ENCODE measurements at places on chromosomes 1 and 21.
A peak's percentile ranks its signal among the peaks of the same experiment; 100 is the strongest.

DNA sequence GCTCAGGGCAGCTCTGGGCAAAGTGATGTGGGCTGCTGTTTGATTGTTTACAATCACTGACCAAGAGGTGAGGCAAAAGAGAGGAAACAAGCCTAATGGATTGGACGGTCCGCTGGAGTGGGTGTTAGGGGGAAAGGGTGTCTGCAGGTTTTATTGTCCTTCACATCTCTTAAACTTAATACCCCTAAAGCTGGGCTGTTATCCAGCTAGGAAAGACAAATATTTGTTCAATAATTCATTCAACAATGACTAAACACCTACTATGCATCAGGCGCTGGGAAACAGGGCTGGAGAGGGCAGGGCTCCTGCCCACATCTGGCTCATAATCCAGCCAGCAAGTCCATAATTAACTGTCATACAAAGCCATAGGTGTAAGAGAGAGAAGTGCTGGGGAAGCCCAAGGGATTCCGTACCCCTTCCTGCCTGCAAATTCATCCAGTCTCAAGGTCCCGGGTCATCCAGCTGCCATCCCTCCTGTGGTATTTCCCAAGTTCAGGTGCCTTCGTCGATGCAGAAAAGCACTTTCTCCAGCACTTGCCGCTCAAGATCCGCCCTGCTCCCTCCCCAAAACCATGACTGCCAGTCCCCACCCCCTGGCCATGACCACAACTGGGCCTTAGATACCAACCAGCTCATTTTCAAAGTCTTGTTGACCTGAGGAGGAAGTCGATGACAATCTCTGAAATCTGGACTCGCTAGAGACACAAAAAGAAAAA, 10.7 kb downstream of the TMEM63A start:
- no peak for DNase-seq

DNA sequence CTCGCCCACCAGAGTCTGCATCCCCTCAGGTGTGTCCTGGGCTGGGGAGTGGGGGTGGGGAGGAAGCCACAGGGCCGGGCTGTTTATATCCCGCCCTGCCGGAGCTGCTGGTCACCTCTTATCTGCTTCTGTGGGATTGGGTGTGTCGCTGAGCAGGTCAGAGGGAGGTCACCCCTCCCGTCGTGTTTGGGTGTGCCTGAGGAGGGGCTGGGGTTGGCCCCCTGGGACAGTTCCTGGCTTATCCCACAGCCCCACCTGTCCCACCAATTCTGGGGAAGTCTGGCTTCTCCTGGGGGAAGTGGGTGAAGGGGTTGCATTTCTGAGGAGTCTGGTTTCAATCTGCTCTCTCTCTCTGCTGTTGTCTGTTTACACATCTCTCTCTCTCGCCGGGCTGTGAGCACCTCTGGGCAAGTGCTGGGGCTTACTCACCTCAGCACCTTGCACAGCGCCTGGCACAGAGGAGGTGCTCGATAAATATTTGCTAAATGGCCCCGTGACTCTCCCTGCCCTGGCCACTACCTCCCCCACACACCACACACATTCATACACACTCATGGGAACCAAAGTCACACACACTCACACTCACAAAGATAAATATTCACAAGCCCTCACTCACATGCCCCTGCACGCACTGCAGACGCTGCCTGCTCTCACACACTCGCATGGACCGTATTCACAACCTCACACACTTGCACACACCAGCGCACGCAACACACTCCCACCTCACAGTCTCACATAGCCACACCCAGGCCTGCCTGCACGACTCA, 8.3 kb downstream of the ELF3 start:
- no peak for DNase-seq

DNA sequence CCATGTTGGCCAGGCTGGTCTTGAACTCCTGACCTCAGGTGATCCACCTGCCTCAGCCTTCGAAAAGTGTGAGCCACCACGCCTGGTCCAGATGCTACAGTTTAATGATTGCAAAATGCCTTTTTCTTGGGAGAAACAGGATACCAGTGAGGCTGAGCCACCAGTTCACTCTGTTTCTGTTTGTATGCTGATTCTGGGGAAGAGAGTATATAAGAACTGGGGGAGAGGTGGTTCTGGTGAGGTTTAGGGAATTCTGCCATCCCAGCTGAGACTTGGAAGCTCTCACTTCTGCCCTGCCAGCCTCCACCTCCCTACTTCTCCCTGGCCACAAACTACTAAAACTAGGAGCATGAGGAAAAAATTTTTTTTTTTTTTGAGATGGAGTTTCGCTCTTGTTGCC, 8.1 kb upstream of the PMF1 start:
- DNase-seq: no peak

DNA sequence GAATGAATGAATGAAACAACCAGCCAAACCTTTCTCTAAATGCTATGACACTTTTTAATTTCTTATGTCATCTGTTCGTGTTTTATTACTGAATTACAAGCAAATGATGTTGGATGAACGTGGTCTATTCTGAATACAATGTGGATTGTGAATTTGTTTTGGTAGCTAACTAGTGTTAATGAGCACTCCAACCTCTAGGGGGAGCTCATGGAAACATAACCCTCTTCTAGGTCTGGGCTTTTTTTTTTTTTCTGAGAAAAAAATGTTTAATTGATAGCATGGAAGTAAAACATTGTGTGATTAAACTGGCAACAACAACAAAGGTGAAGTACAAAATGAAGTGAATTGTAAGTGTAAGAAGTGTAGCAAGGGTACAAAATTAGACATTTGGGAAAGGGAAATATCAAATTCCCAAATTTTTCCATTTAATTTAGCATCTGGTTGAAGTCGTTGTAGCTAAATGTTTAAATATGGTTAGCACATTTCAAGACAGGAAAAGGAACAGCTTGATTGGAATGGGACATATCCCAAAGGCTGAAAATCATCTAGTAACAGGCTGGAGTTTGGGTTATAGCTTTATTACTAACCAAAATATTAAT, 42.6 kb upstream of the PTGS2 start:
- no peak for DNase-seq

DNA sequence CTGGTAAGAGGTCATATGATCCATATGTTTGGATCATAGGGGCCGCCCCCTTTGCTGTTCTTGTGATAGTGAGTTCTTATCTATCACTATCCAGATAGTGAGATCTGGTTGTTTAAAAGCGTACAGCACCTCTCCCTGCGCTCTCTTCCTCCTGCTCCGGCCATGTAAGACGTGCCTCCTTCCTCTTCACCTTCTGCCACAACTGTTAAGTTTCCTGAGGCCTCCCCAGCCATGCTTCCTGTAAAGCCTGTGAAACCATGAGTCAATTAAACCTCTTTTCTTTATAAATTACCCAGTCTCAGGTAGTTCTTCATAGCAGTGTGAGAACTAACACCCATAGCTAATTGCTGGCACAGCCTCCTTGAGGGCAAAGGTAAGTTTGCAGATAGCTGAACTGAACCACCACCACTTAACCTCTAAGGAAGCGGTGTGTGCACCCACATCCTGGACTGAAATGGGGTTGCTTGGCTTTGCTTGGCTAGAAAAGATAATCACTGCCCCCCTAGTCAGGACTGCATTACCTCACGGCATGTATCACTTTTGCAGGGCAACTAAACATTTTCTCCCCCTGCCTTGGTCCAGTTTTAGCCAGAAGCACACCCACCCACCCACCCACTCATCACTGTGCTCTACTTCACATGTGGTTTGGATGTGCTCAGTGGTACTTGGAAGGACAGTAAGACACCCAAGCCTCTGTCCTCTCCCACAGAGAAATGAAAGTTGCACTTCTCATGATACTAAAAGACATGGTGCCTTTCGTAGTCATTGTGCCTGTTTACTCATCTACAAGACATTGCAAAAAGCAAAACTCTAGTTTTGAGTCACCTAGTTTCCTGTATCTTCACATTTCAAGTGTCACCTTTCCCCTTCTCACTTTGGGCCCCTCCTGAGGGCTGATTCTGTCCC, 23.1 kb upstream of the PTAFR start:
- peak; percentile 41 for DNase-seq

DNA sequence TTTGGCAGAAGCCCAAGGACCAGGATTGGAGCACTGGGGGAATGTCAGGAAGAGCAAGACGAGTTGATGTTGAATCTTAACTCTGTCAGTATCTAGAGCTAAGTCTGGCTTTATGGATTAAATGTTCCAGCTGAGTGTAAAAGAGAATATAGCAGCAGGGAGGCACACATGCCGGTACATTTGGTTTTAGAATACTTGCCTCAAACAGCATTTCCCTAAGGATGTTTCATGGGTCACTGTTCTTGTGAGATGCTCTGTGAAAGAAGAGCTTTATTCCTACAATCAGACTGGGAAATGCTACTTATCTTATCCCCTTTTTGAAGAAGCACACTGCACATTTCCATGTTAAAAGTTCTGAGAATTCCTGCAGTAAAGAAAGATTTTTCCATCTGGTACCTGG, 440.3 kb upstream of the B3GALT2 start:
- DNase-seq: no peak

DNA sequence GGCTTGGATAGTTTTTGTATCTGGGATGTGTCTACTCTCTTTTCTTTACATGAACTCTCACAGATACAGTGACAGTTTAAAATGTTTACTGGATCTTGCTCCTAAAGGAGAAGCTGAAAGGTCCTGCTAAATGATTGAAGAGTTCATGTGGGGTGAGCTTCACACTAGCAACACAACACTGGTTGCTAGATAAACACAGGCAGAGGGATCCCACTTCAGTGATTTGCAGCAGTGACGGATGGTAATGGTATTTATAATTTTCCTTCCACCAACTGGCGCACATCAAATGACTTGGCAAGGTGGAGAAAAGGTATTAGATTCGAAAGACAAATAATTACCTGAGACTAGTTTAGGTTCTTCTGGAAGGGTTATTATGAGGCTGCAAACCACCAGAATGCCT, 270.2 kb downstream of the TBX15 start:
- no peak for DNase-seq

DNA sequence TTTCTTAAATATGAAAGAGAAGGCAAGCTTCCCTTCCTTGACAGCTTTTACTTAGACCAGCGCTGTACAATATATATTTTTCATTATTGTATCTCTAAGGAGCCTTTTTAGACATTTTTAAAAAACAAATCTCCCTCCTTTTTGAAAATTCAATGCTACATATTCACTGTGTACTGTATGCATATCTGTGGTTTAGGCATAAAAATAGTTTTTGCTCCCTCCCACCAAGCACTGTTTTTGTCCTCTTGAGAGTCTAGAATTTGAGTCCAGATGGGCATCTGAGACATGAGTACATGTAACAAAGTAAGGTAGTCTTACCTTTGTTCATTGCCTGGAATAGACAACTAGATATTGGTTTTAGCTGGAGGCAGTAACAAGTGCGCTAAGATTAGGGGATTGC, 488.5 kb upstream of the RUNX1 start:
- DNase-seq: no peak

DNA sequence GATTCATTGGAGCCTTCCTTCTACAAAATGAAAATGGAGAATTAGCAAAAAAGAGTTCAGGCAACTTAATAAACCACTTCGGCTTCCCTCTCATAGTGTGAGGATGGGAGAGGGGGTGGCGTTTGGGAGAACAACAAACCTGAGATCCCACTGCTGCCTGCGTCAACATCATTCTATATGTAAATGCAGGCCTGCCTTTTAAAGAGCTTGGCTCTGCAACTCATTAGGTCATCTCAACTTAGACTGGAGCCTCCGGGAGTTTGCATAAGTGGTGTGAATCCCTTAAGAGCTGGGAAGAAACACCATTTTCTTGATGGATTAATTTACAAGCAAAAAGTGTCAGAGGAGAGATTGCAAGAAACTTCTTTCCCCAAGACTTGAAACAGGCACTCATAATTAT, 127.6 kb upstream of the DAB1 start:
- DNase-seq: no peak

DNA sequence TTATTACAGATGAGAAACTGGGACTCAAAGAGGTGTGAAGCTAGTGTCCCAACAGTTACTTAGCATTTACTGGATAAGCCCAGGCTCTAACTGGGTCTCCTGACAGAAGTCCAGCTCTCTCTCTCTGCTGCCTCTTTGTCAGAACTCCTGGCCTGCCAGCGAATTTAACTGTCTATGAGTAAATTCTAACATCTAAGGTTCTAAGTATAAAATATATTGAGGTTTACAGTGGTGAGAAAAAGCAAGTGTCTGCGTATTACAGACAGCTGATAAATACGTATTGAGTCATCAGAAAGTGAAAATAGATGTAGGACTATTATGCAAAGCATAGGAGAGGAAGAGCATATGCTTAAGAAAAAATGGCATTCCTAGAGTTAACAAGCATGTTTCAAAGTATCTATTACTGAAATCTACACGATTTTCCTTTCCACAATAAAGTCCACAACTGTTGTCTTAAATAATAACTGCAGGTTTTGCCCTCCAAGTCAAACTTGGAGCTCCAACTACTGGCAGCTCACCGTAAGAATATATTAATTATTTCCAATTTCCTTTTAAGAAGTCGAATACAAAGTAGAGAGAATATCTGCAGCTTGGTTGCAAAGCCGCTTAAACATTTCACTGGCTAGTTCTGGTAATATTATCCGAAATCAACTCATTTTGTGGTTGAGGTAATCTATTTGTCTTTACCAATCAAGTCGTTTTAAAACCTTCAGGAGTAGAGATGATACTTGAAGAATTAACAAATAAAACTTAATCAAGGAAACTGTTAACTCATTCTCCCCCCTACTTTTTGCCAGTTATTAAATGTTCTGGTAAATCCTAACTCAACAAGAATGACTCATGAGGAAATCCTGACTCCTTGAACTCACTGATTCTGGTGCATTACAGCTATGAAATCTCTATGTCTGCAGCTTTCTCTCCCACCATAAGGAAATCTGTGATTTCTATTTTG, 1.4 kb upstream of the RGS2 start:
- DNase-seq: peak; percentile 0

- no peak for DNase-seq
These were observed 53.1 kb upstream of the FMO3 start for GRCh38 chr1:171037626-171038025.

GRCh38 chr1:2985067-2985561, 36.2 kb upstream of the ACTRT2 start:
- DNase-seq: no peak

DNA sequence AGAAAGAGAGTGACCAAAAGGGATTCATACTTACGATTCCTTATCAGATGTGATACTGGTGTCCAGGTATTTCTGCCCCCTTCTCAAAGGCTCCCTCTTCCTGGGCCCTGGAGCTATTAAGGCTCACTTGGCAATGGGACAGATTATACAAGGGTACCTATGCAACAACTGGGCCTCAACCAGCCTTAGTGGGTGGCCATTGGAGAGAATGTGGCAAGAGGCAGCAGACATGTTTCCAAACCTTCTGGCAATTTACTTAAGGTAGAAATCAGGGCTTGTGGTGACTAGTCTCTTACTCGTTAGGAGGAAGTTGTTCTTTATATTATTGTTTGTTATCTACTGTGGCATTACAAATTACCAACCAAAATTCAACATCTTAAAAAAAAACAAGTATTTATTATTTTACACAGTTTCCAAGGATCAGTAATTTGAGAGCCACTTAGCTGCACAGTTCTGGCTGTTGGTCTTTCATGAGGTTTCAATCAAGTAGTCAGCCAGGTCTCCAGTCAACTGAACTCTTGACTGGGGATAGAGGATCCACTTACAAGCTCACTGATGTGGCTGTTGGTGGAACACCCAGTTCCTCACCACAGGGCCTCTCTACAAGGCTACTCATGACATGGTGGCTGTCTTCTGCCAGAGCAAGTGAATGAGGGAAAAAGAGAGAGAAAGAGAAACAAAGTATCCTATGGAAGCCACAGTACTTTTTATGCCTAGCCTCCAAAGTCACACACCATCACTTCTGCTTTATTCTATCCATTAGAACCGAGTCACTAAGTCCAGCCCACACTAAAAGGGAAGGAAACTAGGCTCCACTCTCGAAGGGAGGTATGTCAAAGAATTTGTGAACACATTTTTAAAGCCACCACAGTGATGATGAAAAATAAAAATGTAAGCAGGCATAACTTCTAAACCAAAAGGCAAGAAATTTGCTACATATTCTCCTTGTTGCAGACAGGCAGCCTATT, 10.7 kb downstream of the ZNF648 start:
- no peak for DNase-seq

GRCh38 chr1:151721788-151722510, 627 bp downstream of the RIIAD1 start:
- DNase-seq: no peak

Measured in T-helper 9 cell (primary cell).